ENCODE measurements at places on chromosomes 7 and 10.

DNA sequence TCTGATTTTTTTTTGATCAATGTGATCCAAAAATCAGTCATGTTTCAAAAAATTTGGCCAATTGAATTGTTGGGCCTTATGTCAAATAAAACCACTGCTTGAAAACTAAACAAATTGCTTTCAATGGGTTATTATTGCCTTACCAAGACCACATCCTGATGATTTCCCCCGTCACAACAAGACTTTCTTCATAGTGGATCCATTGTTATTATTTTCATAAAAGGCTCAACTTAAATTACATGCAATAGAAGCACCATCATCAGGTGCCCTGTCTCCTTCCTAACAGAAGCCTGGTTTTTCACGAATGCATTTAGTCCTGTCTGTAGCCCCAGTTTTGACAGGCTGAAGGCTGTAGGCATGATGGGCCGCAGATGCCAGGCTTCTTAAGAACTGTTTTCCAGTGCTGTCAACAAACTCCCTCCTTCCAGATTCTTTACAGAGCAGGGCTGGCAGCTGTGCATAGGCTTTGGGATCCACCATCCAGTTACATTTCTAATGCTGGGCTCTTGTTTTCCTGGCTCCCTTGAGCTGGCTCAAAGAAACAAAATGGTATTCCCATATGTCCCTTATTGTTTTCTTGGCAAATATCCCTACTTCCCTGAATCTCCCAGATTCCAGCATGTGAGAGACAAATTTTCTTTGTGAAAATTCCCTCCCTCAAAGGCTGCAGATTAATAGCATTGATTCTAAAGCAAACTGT is 302.0 kb downstream of the TWIST1 start:
- no peak for DNase-seq

DNA sequence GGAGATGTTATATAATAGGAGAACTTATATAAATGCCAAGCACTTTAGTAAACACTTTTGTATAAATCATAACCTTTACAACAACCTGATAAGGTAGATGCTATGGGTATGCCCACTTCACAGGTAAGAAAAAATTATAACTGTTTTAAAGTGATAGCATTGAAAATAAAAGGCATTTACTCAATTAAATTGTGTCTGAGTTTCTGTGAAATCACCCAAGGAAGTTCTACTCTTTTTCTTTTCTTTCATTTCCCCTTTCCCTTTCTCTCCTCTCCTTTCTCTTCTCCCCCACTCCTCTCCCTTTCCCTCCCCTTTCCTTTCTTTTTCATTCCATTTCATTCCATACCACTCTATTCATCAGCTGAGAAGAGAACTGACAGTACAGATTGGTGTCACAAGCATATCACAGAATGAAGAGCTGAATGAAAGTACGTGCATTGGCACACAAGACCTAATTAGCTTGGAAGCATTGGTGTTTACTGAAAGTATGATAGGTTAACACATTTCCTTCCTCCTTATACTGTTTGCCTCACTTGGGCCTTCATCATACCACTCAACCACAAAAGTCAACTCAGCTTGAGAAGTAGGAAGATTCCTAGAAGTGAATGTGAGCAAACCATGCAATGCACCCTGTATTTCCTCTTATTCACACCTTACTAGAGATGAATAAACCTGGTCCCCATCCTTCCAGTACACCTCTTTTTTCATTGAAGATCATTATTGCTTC is 117.9 kb upstream of the AGR3 start:
- no peak for DNase-seq

- no peak for DNase-seq
Measured at GRCh38 chr7:120742372-120742771, 115.6 kb downstream of the TSPAN12 start.

- no peak for DNase-seq
Measured at GRCh38 chr10:43960981-43961380, 312.3 kb upstream of the ZNF32 start.

- DNase-seq, result no peak
Measured at GRCh38 chr10:104434601-104435000, 81.0 kb downstream of the CFAP58 start.

DNA sequence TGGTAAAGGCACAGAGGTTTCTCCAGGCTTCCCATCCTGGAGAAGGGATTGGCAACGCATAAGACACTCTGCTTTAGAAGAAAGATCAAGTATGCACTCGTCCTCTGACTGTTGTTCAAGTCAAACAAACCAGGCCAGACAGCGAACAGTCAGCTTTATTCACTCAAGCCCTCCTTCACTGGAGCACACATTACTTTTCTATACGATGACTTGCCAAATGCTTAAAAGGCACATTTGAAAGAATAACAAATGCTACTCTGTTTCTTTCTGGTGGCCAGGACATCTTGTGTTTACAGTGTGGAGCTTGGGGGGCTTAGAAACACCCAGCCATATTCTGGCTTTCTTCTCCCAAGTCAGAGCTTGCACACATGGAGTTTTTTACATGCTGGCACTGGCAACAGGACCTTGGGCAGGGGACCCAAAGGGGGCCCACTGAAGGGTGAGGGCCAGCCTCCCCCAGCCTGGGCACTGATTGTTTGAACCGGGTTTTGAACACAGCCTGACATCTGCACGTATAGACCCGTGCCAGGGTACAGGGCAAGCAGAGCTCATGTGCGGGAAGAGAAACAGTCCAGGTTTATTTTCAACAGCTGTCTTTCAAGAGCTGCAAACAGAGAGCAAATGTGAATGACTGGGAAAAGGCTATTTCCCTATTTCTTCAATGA is 33.3 kb upstream of the FGFR2 start:
- no peak for DNase-seq

Data from stimulated activated CD8-positive, alpha-beta memory T cell treated with anti-CD3 and anti-CD28 coated beads, Interleukin-7, amount 100 ng/mL, for 48 hours (primary cell).